ENCODE measurements at places on chromosomes 4 and X. TPM values are rescaled to one million over a fixed set of nuclear protein-coding genes. Genes with fewer than 3 reads are reported as not detected.

The OTC gene
- 1.3 TPM for total RNA-seq

The KCNE5 gene
- not detected for total RNA-seq

The CTAG2 gene
- not detected for total RNA-seq

The VCX3A gene
- total RNA-seq = not detected

The MAGEA3 gene
- total RNA-seq = not detected

The ARMCX5 gene
- 6.7 TPM for total RNA-seq

The HAND2 gene
- 2.4 TPM for total RNA-seq

The GDPD2 gene
- not detected for total RNA-seq
